Muscle of back (tissue), 13 donors: ENCODE measurements at places on chromosomes 5 and 9. TPM values are rescaled to one million over a fixed set of nuclear protein-coding genes. Genes with fewer than 3 reads are reported as not detected.

GRCh38 chr5:30099634-30100033 is 1093.9 kb upstream of the CDH6 start:
- no peak for DNase-seq

DNA sequence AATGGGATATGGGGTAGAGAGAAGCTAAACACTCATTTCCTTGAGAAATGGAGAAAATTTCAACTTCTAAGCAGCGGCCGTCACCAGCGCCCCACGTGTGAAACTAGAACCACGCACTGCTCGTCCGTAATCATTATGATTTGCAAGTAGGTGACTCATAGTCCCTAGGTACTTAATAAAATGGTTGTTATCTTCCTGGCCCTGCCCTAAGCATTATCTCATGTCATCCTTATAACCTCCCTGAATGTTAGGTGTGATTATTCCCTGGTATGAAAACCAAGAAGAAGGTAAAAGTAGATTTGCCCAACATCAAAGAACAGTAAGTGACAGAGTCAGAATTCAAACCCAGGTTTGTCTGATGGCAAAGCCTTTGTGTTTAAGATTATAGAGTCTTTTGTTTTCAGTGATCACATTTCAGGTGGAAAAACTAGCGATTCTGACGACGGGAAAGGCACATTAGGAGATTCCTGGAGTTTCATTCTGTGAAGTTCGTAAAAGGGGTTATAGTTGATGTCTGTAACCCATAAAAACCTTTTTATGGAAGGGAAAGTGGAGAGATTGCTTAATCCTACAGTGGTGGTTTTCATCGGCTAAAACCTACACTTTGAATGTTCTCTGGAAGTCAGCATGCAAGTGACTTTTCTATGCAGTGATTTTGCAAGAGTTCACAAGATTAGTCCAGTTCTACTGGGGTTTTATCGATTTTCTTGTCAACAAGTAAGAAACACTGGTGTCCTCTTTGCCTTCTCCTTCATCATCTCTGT is 202.9 kb upstream of the WWC1 start:
- no peak for DNase-seq

The ALDH1A1 gene
- polyA plus RNA-seq: 21.3 TPM

The SLC44A1 gene
- 15.2 TPM for polyA plus RNA-seq
